Esophagus mucosa (tissue), 1 donor: ENCODE measurements at places on chromosomes 12 and 14. TPM values are rescaled to one million over a fixed set of nuclear protein-coding genes. Genes with fewer than 3 reads are reported as not detected.

NXPH4 gene
- 6.7 TPM for total RNA-seq

TAPBPL gene
- total RNA-seq: 11.4 TPM

ADGRD1 gene
- total RNA-seq: 2.5 TPM

- no peak for ATAC-seq
Measured at GRCh38 chr12:113186666-113187325, 1.3 kb downstream of the RITA1 start.

KRT83 gene
- total RNA-seq: not detected

GRCh38 chr12:91774434-91774921 lies 371.2 kb downstream of the BTG1 start:
- ATAC-seq: no peak

ZFHX2 gene
- 0.44 TPM for total RNA-seq

RERG gene
- total RNA-seq: 1.9 TPM

GRCh38 chr14:70808416-70809224 lies 693 bp downstream of the MAP3K9 start:
- ATAC-seq: peak; percentile 3

DNA sequence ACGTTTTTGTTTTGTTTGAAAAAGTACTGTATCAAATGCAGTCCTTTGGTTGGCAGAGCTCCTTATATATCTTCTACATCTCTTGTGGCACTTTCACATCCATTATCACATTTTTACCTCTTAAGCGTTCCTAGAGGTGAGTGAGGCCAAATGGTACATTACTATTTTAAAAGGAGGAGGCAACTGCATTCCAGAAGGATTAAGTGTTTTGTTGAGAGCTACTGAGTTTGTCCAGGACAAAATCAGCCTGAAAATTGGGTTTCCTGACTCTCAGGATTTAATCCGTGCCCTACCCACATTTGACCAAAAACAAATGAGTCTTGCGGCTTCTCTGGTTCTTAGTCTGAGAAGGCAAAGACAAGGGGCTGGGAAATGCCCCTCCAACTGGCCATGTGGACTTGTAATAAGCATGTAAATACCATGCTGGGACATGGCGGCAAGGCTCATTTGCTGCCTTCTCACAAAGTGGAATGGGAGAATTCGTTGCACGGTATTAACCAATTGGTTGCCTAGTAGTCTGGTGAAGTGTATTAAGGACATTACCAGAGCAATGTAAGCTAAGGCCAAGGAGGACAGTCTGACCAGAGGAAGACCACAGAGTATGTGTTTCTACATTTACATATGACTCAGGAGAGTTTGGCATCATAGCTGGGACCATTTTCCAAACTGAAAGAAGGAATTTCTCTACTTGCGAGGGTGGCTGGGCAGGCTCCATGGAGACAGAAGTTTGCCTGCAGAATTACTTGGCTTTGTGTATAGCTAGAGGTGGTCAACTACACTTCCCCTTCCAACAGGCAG lies 175.8 kb upstream of the PLXNC1 start:
- ATAC-seq: no peak

- ATAC-seq: peak; percentile 48
Measured at GRCh38 chr14:64520699-64521098, 16.1 kb downstream of the ZBTB1 start.

LTB4R2 gene
- total RNA-seq: 82.9 TPM
